ENCODE measurements at places on chromosomes 13 and 19.

DNA sequence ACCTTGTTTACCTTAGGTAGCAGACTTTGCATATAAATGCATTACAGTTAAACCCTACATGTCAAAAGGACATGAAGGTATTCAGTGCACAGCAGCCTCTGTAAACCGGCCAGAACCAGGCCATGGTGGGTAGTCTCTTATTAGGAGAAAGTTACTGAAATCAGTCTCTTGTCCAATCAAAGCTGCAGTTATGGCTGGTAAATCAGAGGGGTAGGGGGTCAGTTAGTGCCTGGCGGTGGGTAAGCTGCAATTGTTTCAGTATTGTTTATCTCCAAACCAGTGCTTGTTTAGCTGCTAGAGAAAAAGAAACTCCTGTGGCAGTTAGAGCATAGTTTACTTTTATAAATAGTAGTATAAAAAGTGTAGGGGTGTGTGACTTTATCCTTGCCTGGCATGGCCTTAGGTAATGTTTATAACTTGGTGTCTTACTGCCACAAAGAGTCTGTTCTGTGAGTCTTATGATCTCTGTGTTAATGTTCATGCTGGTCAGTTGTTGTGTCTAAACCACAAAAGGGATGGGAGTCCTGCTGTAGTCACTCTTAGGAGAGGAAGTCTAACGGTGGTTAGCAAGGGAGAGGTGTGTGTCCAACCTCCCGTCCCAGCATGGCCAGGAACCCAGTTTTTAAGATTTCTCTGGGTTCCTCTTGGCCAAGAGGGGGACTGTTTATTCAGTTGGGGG, 28.0 kb downstream of the CHST8 start:
- DNase-seq = no peak

DNA sequence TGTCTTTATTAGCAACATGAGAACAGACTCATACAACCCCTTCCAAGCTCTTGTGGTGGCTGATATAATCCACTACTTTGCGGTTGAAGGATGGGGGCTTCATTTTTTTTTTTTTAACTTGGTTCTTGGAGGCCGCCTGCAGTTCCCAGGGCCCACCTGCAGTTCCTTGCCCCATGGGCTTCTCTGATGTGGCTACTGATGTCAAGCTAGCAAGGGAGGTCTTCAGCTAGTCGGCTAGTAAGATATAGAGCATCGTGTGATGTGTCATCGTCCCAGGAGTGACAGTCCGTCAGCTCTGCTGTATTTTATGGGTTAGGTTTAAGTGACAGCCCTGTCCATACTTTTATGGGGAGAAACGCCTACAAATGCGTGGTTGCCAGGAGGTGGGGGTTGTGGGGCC, 26.1 kb downstream of the UHRF1 start:
- no peak for DNase-seq

DNA sequence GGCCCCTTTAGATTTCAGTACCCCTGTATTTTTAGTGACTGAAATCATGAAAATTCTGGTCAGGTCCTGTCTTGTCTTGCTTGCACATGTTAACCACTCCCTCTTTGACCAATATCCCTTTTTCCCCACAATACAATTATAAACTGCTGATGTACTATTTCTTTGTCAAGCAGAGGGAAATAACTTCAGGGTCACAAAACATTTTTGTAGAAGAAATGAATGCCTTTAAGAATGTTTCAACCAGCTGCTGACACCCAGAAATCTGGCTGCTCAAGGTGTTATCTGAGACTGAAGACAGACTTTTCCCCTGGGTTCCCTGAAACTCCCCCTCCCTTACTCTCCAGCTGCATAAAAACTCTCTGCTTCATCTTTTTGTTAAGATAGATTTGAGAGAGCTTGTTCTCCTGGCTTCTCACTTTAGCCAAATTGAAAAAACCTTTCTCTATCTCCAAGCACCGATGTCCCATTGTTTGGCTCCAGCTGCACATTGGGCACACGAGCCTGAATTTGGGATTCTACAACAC, 18.4 kb upstream of the ACOD1 start:
- no peak for DNase-seq

- no peak for DNase-seq
Observed at GRCh38 chr13:74258961-74259360, 124.8 kb upstream of the KLF12 start.

GRCh38 chr13:113937073-113937472, 36.8 kb downstream of the C13orf46 start:
- DNase-seq = no peak

DNA sequence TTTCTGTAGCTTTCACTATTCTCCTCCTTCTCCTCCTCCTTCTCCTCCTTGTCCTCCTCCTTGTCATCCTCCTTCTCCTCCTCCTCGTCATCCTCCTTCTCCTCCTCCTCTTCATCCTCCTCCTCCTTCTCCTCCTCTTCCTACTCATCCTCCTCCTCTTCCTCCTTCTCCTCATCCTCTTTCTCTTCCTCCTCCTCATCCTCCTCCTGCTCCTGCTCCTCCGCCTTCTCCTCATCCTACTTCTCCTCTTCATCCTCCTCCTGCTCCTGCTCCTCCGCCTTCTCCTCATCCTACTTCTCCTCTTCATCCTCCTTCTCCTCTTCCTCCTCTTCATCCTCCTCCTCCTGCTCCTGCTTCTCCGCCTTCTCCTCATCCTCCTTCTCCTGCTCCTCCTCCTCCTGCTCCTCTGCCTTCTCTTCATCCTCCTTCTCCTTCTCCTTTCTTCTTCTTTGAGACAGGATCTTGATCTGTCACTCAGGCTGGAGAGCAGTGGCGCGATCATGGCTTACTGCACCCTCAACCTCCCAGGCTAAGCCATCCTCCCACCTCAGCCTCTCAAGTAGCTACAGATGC, 36.3 kb downstream of the TRPM4 start:
- no peak for DNase-seq

DNA sequence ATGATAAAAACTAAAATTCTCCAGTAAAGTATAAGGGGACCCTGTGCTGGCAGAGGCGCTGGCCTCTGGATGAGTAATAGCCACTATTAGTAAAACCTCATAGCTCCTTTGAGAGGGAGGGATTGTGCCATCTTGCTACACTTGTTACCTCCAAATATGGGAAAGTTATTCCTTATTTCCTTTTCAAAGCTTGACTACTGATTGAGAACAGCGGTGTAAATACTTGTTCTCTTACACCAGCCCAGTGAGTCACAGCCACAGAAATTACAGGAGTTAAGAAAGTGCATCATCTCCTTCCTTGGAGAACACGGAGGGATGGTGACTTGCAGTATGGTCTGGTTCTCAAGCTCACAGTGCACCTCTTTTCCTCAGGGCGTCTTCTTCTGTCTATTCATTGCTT, 379.0 kb downstream of the EFNB2 start:
- DNase-seq = peak; percentile 30

GRCh38 chr13:111319998-111320911, at the start of gene TEX29:
Gene TEX29 (plus strand): TSS chr13:111320642. CDS start chr13:111320891, 249 bp downstream.
- no peak for DNase-seq
